HFFc6 (cell line): ENCODE measurements at places on chromosomes 6 and 20. TPM values are rescaled to one million over a fixed set of nuclear protein-coding genes. Genes with fewer than 3 reads are reported as not detected.

Gene DLK2
- total RNA-seq, result 1.5 to 2.4 TPM (median 2.1 TPM) in 3 replicates

Gene TMEM170B
- 0.14 and 0.18 TPM in 2 replicates for total RNA-seq

Gene SLC26A8
- not detected in 3 replicates for total RNA-seq

Gene WDR46
- total RNA-seq, result 77.0 to 89.9 TPM (median 87.4 TPM) in 3 replicates

DNA sequence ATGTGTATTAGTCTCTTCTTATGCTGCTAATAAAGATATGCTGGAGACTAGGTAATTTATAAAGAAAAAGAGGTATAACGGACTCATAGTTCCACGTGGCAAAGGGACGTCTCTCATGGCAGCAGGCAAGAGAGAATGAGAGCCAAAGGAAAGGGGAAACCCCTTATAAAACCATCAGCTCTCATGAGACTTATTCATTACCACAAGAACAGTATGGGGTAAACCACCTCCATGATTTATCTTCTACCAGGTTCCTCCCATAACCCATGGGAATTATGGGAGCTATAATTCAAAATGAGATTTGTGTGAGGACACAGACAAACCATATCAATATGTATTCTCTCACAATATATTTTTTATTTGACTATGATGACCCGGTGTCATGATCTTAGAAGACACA is 109.1 kb downstream of the UTRN start:
- no peak overlapping the region for H3K4me3 ChIP-seq
- DNase-seq, result no peak
- no peaks in the 10 kb centered on the region for H3K27me3 ChIP-seq
- peaks cover 39% of the 10 kb centered on the region for H3K4me1 ChIP-seq
- H3K27ac ChIP-seq, result no peak overlapping the region

- peaks cover 40% of the 10 kb centered on the region for H3K4me1 ChIP-seq
- peak overlapping the region; percentile 98 for H3K4me3 ChIP-seq
- H3K36me3 ChIP-seq, result peaks cover 31% of the 10 kb centered on the region
- peak overlapping the region; percentile 97 for H3K27ac ChIP-seq
Observed at GRCh38 chr6:35469751-35470662, 1.8 kb downstream of the RPL10A start.

DNA sequence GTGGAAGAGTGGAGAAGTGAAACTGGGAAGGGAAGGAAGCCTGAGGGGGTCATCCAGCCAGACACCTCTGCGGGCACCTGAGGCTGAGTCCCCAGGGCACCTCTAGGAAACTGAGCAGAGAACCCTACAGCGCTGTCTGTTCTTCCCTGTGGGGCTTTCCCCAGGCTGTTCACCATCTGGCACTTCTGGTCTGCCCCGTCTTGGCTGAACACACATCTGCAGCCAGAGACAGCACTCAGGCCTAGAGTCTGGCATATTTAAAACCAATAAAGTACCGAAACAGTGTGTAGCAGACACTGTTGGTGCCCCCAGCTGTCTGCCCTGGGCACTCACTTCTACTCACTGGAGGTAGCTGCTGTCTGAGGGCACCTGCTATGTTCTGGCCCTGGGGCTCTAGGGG is 9.4 kb upstream of the ARFGEF2 start:
- H3K4me1 ChIP-seq, result no peaks in the 10 kb centered on the region
- H3K4me3 ChIP-seq, result no peak overlapping the region
- no peak for DNase-seq
- peaks cover 5% of the 10 kb centered on the region for H3K36me3 ChIP-seq

DNA sequence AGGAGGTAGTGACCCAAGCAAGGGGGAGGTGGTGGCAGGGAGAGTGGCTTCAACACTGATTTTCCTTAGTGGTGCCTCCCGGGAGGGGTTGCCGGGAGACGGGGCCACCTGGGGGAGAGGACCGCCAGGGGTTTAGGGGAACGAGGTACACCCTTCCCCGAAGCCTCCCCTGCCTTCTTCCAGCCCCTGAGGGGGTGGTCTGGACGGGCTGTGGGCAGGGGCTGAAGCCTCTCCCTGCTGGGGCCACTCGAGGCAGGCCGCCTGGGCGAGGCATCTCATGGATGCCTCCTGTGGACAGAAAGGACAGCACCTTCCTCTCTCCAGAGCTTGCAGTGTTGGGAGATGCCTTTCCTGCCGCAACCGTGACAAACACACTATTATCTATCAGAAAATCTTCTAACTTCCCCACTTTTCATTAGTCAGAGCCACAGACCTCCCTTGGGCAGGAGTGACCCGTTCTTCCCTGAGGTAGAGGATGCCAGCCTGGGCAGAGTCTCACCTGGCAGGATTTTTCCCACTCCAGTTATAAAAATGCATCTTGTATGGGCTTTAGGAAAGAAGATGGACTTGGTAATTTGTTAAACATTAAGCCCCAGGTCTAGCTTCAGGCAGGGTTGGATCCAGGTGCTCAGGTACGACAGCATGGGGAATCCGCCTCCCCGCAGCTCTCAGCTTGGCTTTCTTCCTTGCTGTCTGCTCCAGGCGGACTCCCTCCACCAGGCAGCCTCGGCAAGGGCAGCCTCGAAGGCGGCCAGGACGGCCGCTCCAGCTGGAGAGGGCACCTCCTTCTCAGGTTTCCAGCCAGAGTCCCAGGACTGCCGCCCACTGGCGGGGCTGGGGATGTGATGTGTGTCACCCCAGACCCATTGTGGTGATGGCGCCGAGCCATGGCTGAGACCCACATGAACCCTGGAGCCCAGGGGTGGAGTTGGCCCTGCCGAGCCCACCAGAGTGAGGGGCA is 11.0 kb downstream of the HRH3 start:
- no peak overlapping the region for H3K4me3 ChIP-seq
- no peaks in the 10 kb centered on the region for H3K4me1 ChIP-seq
- no peaks in the 10 kb centered on the region for H3K36me3 ChIP-seq
- DNase-seq, result no peak
- H3K27ac ChIP-seq, result no peak overlapping the region
- peaks cover 2% of the 10 kb centered on the region for H3K27me3 ChIP-seq

GRCh38 chr20:51418137-51418529 is 124.4 kb downstream of the NFATC2 start:
- H3K4me1 ChIP-seq, result peaks cover 10% of the 10 kb centered on the region
- H3K27me3 ChIP-seq, result no peaks in the 10 kb centered on the region; the same call in 1 of the 2 replicates
- no peak for DNase-seq

DNA sequence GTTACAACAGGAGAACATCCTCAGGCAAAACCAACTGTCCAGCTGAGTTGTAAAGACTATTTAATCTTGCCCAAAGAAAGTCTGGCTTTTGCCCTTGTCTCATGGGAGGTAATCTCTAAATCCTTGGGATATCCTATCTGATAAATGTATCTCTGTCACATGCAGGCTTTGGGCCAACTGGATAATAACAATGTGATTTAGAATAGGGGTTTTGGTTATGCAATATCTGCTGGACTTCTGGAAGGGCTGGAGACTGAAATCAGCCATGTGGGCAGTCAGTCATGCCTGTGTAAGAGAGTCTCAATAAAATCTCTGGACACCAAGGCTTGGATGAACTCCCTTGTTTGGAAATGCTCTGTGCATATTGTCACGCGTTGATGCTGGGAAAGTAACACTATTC is 56.3 kb upstream of the PRL start:
- no peak for DNase-seq
- no peaks in the 10 kb centered on the region for H3K4me1 ChIP-seq
- H3K36me3 ChIP-seq, result no peaks in the 10 kb centered on the region

Gene CYB5R4
- total RNA-seq, result 13.0 and 16.6 TPM in 2 replicates

Gene TBC1D32
- 4.1 and 5.2 TPM in 2 replicates for total RNA-seq

Gene RAD21L1
- 0.39 to 0.89 TPM (median 0.48 TPM) in 3 replicates for total RNA-seq

Gene LAMA2
- total RNA-seq, result 6.8 to 10.0 TPM (median 9.3 TPM) in 3 replicates

Gene DUSP22
- total RNA-seq, result 8.9 to 11.4 TPM (median 9.0 TPM) in 3 replicates

GRCh38 chr20:59564171-59564570 is 40.2 kb upstream of the PHACTR3 start:
- no peaks in the 10 kb centered on the region for H3K4me1 ChIP-seq
- H3K27ac ChIP-seq, result no peak overlapping the region
- H3K36me3 ChIP-seq, result no peaks in the 10 kb centered on the region
- no peak overlapping the region for H3K4me3 ChIP-seq
- no peak for DNase-seq
- H3K27me3 ChIP-seq, result peaks cover 7% of the 10 kb centered on the region

- H3K4me3 ChIP-seq, result no peak overlapping the region
- no peak overlapping the region for H3K27ac ChIP-seq
- no peaks in the 10 kb centered on the region; the same call in none of the 2 replicates for H3K27me3 ChIP-seq
- DNase-seq, result no peak
- peaks cover 17% of the 10 kb centered on the region for H3K36me3 ChIP-seq
- H3K4me1 ChIP-seq, result peaks cover 9% of the 10 kb centered on the region; the same call in 1 of the 2 replicates
Observed at GRCh38 chr6:157163434-157164159, 159.7 kb downstream of the TMEM242 start.

Gene CENPQ
- total RNA-seq, result 8.3 and 12.2 TPM in 2 replicates

Gene MOG
- total RNA-seq, result not detected in 3 replicates

DNA sequence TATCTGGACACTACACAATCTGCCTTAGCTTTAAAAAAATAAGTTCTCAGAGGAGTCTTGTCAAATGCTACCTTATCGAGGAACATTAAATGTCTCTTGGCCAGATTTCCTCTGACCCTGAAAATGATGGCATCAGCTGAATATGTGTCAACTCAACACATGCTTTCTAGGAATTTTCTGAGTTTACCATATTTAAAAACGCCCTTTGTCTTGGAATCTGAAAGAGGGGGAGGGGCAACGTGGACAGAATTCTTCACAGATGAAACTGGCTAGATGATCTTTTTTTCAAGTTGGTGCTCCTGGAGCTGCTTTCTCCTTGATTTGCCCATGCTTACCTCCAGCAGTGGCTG is 5.1 kb downstream of the SOX4 start:
- no peak overlapping the region for H3K27ac ChIP-seq
- DNase-seq, result no peak
- H3K27me3 ChIP-seq, result no peaks in the 10 kb centered on the region
- H3K36me3 ChIP-seq, result no peaks in the 10 kb centered on the region
- peaks cover 33% of the 10 kb centered on the region for H3K4me1 ChIP-seq
- peak overlapping the region; percentile 98 for H3K4me3 ChIP-seq

GRCh38 chr6:125074120-125074519 is 79.5 kb upstream of the TPD52L1 start:
- H3K4me1 ChIP-seq, result no peaks in the 10 kb centered on the region; the same call in 1 of the 2 replicates
- no peak overlapping the region for H3K4me3 ChIP-seq
- DNase-seq, result no peak
- H3K27me3 ChIP-seq, result peaks cover 2% of the 10 kb centered on the region; the same call in 1 of the 2 replicates

Gene DDO
- 0.50 to 1.3 TPM (median 0.93 TPM) in 3 replicates for total RNA-seq

- H3K4me3 ChIP-seq, result no peak overlapping the region
- peaks cover 5% of the 10 kb centered on the region for H3K27me3 ChIP-seq
- no peak overlapping the region for H3K27ac ChIP-seq
- no peaks in the 10 kb centered on the region for H3K4me1 ChIP-seq
Observed at GRCh38 chr6:14316651-14317386, 199.2 kb downstream of the CD83 start.

GRCh38 chr6:4776493-4777393 is 539 bp downstream of the CDYL start:
- peaks cover 20% of the 10 kb centered on the region for H3K36me3 ChIP-seq
- peaks cover 6% of the 10 kb centered on the region for H3K27me3 ChIP-seq
- DNase-seq, result peak; percentile 24
- H3K4me3 ChIP-seq, result peak overlapping the region; percentile 90
- peaks cover 45% of the 10 kb centered on the region for H3K4me1 ChIP-seq
- H3K27ac ChIP-seq, result peak overlapping the region; percentile 80

- no peaks in the 10 kb centered on the region for H3K36me3 ChIP-seq
- H3K4me1 ChIP-seq, result no peaks in the 10 kb centered on the region
- DNase-seq, result no peak
- H3K27ac ChIP-seq, result no peak overlapping the region
- H3K4me3 ChIP-seq, result no peak overlapping the region
- H3K27me3 ChIP-seq, result peaks cover 5% of the 10 kb centered on the region
Observed at GRCh38 chr6:32558426-32559057, 28.5 kb upstream of the HLA-DRB5 start.

DNA sequence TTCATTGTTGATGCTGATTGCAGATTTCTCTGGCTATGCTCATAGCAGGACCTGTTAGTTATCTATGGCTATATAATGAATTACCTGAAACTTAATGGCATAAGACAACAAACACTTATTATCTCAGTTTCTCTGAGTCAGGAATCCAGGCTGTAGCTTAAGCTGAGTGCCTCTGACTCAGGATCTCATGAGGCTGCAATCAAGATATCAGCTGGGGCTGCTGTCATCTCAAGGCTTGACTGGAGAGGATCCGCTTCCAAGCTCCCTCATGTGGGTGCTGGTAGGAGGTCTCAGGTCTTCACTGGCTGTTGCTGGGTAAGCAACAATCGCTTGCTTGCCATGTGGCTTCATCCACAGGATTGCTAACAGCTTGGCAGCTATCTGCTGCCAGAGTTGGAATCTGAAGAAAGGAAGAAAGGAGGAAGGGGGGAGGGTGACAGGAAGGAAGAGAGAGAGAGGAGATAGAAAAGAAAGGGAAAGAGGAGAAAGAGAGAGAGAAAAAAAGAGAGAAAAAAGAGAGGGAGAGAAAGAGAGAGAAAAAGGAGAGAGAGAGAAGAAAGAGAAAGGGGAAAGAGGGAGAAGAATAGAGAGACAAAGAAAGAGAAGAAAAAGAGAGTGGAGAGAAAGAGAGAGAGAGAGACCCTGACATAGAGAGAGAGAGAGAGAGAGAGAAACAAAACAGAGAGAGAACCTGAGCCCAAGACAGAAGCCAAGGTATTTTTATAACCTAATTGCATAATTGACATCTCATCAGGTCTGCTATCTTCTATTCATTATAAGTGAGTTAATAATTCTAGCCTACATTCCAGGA is 579.0 kb upstream of the BTBD3 start:
- no peak overlapping the region for H3K27ac ChIP-seq
- H3K36me3 ChIP-seq, result no peaks in the 10 kb centered on the region
- H3K4me3 ChIP-seq, result no peak overlapping the region
- H3K4me1 ChIP-seq, result no peaks in the 10 kb centered on the region

DNA sequence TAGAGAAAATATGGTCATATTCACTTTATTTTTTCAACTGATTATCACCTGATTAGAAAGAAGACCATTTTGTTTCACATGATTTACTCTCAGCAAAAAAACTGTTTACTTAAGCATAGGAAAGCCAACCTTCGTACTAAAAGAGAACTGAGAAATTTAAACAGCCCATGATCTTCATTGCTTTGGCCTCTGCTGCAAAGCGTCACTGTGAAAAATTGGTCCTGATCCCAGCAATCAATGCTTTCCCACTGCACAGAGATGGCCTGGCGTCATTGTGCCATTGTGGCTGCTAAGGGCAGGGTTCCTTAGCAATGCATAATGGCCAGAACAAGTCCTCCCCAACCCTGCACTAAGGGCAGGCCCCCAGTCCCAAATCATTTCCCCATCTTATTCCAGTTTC is 19.9 kb upstream of the THEMIS start:
- no peaks in the 10 kb centered on the region; the same call in 1 of the 2 replicates for H3K27me3 ChIP-seq
- H3K4me1 ChIP-seq, result peaks cover 11% of the 10 kb centered on the region
- no peak overlapping the region for H3K27ac ChIP-seq
- no peak for DNase-seq
- peaks cover 2% of the 10 kb centered on the region for H3K36me3 ChIP-seq

Gene HLA-DOA
- total RNA-seq, result not detected in 2 replicates

GRCh38 chr20:17654649-17655285 is 27.3 kb downstream of the RRBP1 start:
- peaks cover 53% of the 10 kb centered on the region for H3K36me3 ChIP-seq
- no peak for DNase-seq
- peaks cover 5% of the 10 kb centered on the region for H3K27me3 ChIP-seq
- H3K4me1 ChIP-seq, result peaks cover 73% of the 10 kb centered on the region
- H3K4me3 ChIP-seq, result no peak overlapping the region

Gene DEFB132
- not detected in 3 replicates for total RNA-seq

Gene SLC22A3
- total RNA-seq, result not detected in 3 replicates

Gene CD109
- total RNA-seq, result 32.7 to 50.7 TPM (median 35.9 TPM) in 3 replicates
